ENCODE measurements at places on chromosomes 7 and 10.

DNA sequence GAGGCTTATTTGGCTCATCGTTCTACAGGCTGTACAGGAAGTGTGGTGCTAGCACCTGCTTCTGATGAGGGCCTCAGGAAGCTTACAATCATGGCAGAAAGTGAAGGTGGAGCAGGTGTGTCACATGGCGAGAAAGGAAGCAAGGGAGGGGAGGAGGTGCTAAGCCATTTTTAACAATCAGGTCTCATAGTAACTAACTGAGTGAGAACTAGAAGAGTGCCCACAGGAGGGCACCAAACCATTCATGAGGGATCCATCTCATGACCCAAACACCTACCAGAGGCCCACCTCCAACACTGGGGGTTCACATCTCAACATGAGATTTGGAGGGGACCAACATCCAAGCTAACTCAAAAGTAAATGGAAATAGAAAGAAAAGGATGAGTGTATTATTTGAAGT, 78.1 kb downstream of the CXCL12 start:
- peak; percentile 12 for DNase-seq

GRCh38 chr7:70212281-70212680, 614.0 kb downstream of the AUTS2 start:
- DNase-seq: no peak

DNA sequence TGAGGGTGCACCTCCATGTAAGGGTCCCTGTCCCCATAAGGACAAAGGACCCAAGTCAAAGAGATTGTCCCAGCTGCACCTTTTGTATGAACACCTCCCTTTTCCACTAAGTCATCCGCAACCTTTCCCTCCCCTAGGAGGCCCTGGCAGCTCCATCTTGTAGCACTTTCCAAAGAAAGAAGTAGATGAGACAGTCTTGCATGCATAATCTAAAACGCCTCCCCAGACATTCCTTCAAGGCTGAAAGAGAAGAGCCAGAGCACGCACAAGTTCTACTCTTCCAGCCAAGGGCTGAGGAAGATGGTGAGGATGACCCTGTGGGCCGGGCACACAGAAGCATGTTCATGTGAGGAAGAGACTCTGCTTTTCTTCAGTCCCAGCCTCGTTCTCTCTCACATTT, 194.4 kb downstream of the TNS3 start:
- DNase-seq: no peak

GRCh38 chr10:69348816-69349541, 67.7 kb downstream of the TACR2 start:
- DNase-seq: no peak

DNA sequence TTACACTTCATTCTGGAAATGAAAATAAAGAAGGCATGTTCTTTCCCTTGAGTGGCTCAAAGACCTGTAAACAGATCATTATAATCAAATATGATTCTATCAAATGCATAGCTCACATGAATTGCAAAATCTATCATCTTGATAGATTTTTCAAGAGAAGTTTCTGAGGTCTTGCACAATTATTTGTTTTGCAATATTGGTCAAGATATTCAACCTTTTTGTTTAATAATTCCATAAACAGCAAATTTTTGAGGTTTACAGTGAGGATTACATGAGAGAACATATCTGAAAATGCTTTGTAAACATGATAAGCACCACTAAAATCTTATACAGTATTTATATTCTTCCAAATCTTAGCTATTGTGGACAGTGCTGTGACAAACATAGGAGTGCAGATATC, 160.8 kb downstream of the HDAC9 start:
- no peak for DNase-seq

GRCh38 chr10:125442856-125443540, 240.0 kb downstream of the TEX36 start:
- no peak for DNase-seq

GRCh38 chr10:128498746-128499145, 372.5 kb upstream of the MKI67 start:
- no peak for DNase-seq

DNA sequence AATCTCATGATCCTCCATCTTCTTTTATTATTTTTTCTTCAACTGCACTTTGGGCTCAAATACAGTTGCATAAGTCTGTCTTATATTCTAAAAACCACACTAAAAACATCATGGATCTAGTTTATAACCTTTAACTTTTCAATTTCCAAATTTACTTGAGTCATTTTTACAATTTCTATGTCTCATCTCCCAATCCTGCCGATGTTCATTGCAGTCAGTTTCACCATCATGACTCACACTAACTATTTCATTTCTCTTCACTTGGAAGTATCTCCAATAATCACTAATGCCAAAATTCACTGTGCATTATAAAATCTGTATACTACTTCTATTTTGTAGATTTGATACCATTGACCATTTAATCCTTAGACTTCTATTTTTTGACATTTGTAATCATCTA, 806.9 kb upstream of the SORCS1 start:
- no peak for DNase-seq

GRCh38 chr7:100763556-100764140, 30.3 kb downstream of the ZAN start:
- no peak for DNase-seq

DNA sequence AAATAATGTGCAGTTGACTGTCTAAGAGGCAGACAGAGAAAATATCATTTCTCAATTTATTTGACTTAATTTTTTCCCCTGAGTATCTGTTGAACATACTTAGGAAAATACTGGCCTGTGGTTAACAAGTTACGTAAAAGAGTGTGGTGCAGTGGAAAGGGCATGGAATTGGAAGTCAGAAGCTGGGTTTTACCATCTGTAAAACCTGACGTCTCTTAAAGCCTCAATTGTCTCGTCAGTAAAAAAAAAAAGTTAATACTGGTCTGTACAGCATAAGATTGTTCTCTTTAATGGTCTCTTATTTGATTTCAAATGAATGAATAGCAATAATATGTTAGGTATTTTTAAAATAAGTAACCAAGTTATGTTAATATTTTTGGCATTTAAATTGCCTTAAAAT, 67.8 kb downstream of the PHTF2 start:
- no peak for DNase-seq

- no peak for DNase-seq
These were observed 96.3 kb downstream of the GNAT3 start for GRCh38 chr7:80415522-80415921.

DNA sequence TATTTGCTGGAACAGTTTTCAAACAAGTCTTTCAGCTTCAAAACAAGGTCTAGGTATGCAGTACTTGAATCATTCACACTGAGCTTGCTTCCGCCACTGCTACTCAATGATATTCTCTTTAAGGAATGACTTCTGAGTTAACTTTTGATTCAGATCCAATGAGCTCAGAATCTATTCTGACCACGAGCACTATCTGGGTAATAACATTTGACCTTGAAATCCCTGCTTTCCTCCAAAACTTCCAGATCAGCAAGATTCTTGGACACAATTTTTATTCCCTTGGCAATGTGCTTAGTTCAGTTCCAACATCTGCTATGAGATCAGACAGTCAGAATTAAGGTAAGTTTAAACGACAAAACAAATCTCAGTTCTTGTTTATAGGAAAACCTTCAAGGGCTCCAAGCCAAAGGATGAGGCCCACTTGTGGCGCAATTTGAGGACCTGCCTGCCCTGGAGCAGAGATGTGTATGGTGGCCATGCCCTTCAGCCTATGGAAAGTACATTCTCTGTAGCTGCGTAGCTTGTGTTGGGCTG, 87.2 kb downstream of the RNF216 start:
- DNase-seq: no peak

GRCh38 chr7:132258231-132258630, 318.0 kb downstream of the PLXNA4 start:
- DNase-seq: no peak

GRCh38 chr7:101896316-101896715, 78.9 kb downstream of the CUX1 start:
- no peak for DNase-seq

- peak; percentile 57 for DNase-seq
These were observed 2.8 kb downstream of the PKD1L1 start for GRCh38 chr7:47945261-47946015.

GRCh38 chr10:59708816-59709394, 745 bp downstream of the SLC16A9 start:
- no peak for DNase-seq

- DNase-seq: no peak
These were observed 152.5 kb downstream of the LCOR start for GRCh38 chr10:96984541-96985131.

- peak; percentile 17 for DNase-seq
These were observed 26.6 kb upstream of the KAT6B start for GRCh38 chr10:74799721-74800221.

DNA sequence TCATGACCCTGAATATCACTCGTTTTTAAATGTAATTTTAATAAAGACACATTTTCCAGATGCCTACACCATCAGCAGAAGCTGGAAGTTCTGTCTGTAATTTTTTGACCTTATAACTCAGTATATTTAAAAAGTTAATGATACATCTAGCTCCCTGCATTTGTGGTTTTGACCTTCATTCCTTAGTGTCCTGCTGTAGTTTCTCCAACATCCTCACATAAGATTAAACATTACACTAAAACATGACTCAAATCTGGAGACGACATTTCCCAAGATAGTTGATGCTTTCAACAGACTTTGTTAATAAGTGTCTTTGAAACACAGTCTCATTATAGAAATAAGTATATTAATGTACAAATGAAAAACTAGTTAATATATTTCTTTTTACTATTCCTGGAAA, 363.1 kb downstream of the POM121L12 start:
- DNase-seq: no peak

GRCh38 chr7:8162181-8162580, 99.8 kb downstream of the ICA1 start:
- no peak for DNase-seq

GRCh38 chr7:2862831-2863361, 18.8 kb upstream of the GNA12 start:
- no peak for DNase-seq

GRCh38 chr10:88450201-88450600, 132.9 kb downstream of the RNLS start:
- DNase-seq: no peak

DNA sequence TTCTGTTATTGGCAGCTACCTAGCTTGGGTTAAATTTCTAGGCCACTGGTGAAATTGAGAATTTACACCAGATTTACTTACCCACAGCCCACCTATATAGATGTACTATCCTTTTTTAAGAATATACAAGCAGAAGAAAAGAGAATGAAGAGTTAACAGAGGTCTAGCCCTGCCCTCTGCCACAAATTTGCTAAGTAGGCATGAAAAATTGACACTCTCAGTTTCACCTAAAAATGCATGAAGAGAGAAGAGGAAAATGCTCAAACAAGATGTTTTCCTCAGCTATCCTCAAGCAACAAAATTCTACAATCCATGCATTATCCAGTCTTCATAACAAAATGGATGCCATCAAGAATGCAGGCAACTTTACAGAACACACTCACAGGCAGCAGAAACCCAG, 24.6 kb upstream of the RNF148 start:
- no peak for DNase-seq

All from HepG2 (cell line).